ENCODE measurements at places on chromosomes 1 and 21. TPM values are rescaled to one million over a fixed set of nuclear protein-coding genes. Genes with fewer than 3 reads are reported as not detected.

UBE2J2 gene
- total RNA-seq = 31.3 TPM

CRABP2 gene
- 8.1 TPM for total RNA-seq

CLCA1 gene
- total RNA-seq = not detected

DDAH1 gene
- 60.4 TPM for total RNA-seq

PROK1 gene
- total RNA-seq = not detected

SPRR4 gene
- not detected for total RNA-seq
